IPS DF 6.9 (cell line): ENCODE measurements at places on chromosomes 1 and 21.

DNA sequence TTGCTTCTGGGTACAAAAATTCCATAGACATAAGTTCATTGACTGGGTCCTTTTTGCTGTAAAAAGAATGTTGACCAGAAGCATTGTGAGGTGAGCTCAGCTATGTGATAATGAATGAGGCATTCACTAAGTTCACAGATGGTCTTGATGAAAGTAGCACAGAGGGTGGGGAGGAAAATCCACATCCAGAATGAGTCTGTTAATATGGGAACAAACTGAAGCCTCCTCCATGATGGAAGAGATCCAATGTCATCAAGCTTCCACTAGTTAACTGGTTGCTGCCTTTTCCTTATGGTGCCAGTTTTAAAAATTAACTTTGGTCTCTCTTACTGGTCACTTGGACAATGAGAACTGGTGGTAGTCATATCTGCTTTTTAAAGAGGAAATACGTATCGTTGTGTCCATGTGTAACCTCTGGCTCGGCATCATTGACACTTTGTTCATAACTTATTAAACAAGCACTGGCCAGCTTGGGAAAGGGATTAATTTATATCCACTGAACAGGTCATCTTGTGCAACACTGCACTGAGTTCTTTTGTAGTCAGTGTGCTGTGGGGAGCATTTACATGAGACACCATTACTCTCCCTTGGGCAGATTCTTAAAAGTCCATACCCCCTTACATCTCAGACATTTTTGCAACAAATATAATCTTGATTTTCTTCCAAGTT is 88.6 kb downstream of the ADAMTS1 start:
- DNase-seq: no peak

DNA sequence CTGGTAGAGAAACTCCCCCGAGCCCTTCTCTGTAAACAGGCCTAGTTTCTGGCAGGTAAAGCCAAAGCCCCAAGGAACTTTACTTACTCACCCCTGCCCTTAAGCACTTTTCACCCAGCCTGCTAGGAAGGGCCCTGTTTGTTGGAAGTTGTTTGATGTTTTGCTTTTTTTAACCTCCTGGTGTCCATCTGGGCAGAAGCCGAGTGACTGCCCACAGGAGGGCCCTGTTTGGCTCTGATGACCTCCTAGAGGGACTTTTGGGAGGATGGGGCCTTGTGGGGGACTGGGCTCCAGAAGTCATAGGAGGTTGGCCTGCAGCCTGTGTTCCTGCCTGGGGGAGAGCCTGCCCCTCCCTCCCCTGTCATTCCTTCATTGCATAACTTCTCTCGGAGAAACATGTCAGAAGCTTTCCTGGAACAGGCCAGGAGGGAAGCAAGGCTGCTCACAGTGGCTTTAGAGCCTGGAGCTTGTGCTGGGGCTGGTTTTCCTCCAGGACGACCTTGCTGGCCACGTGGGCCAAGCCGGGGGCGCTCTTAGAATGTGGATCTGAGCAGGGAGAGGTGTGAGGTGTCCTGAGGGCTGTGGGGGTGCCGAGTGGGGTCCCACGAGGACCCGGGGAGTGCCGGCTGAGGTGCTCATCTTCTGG is 33.9 kb downstream of the COQ8A start:
- DNase-seq: no peak

DNA sequence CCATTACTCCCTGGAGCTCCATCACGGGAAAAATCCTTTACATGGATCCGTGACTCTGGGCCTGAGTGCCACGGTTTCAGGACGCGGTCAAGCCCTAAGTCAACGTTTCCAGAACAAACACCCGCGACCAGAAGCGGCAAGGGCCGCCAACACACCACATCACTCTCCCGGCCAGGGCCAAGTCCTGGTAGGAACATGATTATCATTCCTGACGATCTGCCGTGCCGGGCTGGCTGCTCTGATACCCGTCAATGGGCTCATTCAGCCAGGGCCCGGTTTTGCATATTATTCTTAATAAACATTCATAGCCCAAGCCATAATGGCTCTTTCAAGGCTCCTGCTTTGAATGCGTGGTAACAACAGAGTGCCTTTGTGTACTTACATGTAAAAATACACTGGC is 44.6 kb upstream of the SIM2 start:
- DNase-seq: no peak

DNA sequence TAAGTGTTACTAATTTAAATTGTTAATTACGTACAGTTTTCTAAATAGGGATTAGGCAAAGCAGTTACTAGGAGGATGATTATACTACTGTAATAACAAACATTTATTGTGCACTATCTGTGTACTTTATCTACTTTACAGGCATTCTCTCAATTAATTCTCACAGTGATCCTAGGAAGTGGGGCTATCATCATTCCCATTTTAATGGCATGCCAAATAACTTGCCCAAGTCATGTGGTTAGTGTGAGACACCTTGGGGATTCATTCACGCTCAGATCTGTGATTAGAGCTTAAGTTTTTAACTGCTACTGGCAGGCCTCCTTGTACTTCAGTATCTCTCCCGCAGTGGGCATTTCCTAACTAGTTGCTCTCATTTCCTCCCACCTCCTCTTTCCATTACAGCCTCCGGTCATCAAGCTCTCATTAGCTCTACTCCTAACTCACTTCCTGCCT is 11.5 kb downstream of the PHLDA3 start:
- no peak for DNase-seq

GRCh38 chr1:234961456-234962339 is 166.9 kb downstream of the TOMM20 start:
- DNase-seq: no peak

- no peak for DNase-seq
Measured at GRCh38 chr1:39638965-39639304, 508 bp downstream of the HEYL start.

GRCh38 chr1:48471691-48472576 is at the start of gene SPATA6:
Gene SPATA6, minus strand, starts transcription at chr1:48472204. Its CDS starts 196 bp downstream, at chr1:48472008.
- DNase-seq: peak; percentile 82

- DNase-seq: no peak
Measured at GRCh38 chr1:118947790-118948189, 40.4 kb downstream of the TBX15 start.

DNA sequence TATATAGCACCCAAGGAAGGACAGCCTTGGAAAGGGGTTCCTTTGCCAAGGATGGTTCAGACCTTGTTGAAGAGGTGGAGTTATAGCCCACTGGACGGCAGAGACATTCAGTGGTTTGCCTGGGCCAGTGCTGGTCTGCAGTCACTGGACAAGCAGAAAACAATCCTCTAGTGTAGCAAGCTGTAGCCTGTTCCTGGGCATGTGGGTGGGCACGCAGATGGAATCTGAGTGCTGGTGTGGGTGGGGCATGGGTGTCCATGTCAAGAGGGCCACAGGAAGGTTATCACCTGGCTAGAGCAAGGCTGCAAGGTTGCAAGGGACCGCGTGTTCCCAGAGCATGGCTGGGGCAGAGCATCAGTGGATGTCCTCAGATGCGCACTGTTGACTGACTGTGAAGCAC is 244.7 kb downstream of the PTPRU start:
- no peak for DNase-seq

GRCh38 chr1:101738475-101738874 is 258.3 kb downstream of the OLFM3 start:
- no peak for DNase-seq

DNA sequence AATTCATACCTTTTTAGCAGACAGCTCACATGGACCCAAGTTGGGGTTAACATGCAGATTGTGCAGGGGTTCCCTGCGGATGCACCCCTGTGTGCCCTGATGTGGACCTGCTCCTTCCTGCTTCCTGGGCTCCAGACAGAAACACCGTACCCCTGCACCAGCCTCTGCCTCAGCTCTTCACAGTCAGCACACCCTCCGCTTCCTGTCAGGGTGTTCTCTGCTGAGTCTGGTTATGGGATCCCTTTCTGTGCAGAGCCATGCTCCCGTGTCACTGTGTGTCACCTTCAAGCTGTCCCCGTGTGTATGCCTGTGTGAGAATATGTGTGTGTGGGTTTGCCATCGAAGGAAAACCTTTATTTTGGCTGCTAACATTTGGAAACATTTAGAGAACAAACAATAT is 48.7 kb upstream of the KCNJ15 start:
- no peak for DNase-seq

DNA sequence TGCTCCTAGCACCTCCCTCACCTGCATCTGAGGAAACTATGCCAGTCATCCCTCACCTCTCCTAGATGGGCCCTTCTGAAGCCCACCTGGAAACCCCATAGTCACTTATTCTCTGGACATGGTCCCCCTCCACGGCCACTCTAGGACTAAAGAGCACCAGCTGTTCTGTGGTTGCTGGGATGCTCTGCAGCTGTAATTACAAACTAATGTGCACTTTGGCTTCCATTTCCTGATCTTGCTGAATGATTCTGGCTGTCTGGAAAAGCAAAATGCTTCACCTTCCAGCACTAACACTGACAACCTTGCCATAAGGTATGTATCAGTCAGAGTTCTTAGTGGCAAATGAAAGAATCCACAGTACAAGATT is 48.7 kb upstream of the PSEN2 start:
- DNase-seq: no peak

DNA sequence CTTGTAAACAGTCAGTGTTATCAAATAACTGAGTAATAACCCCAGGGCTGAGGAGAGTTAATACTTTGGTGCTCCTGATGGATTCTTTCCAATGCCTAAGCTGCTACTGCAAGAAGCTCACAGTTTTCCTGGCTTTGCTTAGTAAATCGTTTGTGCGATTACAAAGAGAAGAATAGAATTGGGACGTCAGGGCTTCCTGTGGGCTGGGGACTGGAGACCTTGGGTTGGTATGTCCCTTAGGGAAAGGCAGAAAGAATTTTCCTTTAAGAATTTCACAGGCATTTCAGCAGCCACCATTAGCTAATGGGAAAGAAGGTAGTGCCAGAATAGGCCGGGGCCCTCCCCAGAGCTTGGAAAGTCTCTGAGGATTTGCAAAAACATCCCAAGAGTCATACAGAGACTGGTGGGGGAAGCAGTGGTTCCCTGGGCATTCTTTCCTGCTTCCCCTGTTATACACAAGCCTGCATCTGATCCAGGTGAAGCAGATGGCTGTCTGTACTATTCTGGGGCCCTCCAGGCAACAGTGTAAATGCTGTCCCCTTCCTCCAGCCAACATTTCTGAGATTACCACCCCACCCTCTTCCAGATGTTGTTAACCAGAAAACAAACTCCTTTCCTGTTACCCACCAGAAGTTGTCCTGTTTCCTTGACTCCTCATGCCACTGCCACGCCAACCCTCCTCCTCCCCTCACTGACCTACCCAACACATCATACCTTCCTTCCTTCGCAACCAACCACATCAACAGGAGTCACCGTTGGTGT is 40.2 kb downstream of the PLXNA2 start:
- DNase-seq: no peak

DNA sequence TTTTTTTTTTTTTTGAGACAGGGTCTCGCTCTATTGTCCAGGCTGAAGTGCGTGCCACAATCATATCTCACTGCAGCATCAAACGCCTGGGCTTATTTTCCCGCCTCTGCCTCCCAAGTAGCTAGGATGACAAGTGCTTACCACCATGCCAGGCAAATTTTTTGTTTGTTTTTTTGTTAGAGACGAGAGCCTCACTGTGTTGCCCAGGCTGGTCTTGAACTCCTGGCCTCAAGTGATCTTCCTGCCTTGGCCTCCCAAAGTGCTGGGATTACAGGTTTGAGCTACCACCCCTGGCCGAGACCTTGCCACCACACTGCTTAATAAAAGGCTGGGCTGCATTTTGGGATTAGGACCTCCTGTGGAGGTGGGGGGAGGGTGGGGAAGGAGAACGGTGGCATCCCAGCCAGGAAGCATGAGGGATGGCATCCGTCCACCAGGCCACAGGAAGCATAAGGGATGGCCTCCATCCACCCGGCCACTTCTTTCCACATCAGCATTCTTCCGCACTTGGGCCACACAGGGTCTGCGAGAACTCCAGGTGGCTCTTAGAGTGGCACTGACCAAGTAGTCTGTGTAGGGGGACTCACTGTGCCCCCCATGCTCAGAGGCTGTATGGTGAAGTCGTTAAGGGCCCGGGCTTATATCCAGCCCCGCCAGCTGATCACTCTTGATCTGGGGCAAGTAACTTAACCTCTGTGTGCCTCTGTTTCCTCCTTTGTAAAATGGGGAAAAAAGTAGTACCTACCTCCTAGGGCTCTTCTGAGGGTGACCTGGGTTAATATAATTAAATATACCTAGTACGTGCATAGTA is 75.0 kb downstream of the GALNT2 start:
- DNase-seq: no peak

GRCh38 chr1:98003442-98003841 is 82.6 kb upstream of the DPYD start:
- no peak for DNase-seq

DNA sequence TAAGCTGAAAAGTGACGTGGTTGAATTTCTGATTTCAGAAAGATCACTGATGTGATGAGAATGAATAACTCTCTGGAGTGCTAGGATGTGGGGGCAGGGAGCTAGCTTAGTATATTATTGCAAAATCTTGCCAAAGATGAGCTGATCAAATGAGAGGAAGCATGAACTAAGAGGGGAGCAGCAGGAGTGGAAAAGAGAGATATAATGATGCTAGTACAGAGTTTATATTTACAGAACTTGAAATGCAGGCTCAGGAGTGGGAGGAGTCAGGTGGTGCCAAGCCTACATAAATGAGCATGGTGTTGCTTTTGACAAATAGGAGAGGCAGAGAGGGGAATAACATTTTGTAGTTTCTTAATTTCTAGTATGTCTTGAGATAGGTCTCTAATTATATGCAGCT is 38.1 kb upstream of the NBL1 start:
- DNase-seq: no peak

- peak; percentile 91 for DNase-seq
Measured at GRCh38 chr1:86833461-86834215, 80.3 kb downstream of the SELENOF start.

GRCh38 chr1:24222008-24222605 is 35.0 kb upstream of the IFNLR1 start:
- DNase-seq: no peak

DNA sequence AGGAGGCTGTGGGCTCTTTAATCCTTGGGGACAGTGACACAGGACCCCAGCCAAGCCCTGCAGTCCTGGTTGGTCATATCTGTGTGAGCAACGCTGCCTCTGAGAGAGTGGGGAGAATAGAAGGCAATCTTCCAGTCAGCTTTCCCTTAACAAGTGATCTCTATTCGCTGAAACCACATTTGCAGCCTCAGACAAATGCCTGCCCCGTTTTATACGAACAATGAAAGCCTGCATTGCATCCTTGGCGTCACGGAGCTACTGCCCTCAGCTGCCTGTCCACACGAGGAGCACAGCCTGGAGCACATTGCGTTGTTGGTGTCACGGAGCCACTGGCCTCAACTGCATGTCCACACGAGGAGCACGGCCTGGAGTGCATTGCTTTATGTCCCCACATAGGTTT is 150.2 kb upstream of the ARHGEF16 start:
- DNase-seq: no peak

DNA sequence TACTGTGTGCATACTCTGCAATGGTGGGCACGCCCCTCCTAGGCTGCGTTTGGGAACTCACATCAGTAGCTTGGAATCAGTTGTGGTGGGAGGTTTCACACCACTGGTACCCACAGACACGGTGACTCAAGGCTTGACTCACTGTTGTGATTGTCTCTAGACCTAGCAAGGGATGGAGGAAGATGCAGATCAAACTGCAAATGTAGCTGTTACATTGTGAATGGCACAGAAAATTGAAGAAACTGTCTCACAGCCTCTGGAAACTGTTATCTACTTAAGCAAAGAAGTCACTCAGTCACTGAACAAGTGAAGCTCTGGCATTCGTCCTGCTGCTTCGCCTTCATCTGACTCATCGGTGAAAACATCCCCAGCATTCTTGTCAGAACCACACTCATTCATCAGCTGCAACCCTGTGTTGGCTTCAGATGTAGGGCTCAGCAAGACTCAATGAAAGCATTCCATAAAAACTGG is 59.5 kb downstream of the POFUT2 start:
- DNase-seq: no peak

GRCh38 chr1:64163970-64164369 is 39.5 kb upstream of the UBE2U start:
- no peak for DNase-seq
